ENCODE measurements at places on chromosomes 6 and 20.

DNA sequence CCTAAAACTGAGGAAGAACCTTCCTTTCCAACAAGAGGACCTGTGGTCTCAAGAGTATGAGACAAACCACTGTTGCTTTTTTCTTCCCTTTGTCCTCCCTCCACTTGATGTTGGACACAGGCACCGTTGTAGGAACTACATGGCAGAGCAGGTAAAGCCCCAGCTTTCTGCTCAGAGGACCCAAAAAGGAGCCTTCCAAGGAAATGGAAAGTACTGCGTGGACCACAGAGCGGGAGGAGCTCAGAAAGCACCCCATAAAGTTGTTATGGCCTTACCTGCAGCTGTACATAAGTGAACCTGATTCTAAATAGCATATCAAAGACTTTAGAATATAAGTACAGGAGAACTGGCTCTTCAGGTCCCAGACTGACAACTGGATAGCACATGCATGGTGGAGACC, 29.4 kb downstream of the TMEM74B start:
- DNase-seq, result no peak
- H3K36me3 ChIP-seq, result peaks cover 56% of the 10 kb centered on the region
- no peak overlapping the region for H3K4me3 ChIP-seq
- H3K4me1 ChIP-seq, result peaks cover 5% of the 10 kb centered on the region
- H3K27ac ChIP-seq, result no peak overlapping the region

- H3K27me3 ChIP-seq, result no peaks in the 10 kb centered on the region
- peaks cover 35% of the 10 kb centered on the region for H3K36me3 ChIP-seq
- no peak overlapping the region for H3K27ac ChIP-seq
Measured at GRCh38 chr6:137202078-137202477, 17.1 kb downstream of the IFNGR1 start.

- DNase-seq, result no peak
- H3K27ac ChIP-seq, result no peak overlapping the region
- no peak overlapping the region for H3K4me3 ChIP-seq
- H3K36me3 ChIP-seq, result no peaks in the 10 kb centered on the region
- no peaks in the 10 kb centered on the region for H3K4me1 ChIP-seq
Measured at GRCh38 chr6:154554491-154554890, 44.0 kb upstream of the CNKSR3 start.

GRCh38 chr20:35768731-35769664, 2.8 kb upstream of the PHF20 start:
- peaks cover 16% of the 10 kb centered on the region for H3K36me3 ChIP-seq
- no peaks in the 10 kb centered on the region for H3K27me3 ChIP-seq
- H3K4me1 ChIP-seq, result peaks cover 57% of the 10 kb centered on the region
- no peak overlapping the region for H3K4me3 ChIP-seq
- DNase-seq, result peak; percentile 81
- peak overlapping the region; percentile 100 for H3K27ac ChIP-seq

DNA sequence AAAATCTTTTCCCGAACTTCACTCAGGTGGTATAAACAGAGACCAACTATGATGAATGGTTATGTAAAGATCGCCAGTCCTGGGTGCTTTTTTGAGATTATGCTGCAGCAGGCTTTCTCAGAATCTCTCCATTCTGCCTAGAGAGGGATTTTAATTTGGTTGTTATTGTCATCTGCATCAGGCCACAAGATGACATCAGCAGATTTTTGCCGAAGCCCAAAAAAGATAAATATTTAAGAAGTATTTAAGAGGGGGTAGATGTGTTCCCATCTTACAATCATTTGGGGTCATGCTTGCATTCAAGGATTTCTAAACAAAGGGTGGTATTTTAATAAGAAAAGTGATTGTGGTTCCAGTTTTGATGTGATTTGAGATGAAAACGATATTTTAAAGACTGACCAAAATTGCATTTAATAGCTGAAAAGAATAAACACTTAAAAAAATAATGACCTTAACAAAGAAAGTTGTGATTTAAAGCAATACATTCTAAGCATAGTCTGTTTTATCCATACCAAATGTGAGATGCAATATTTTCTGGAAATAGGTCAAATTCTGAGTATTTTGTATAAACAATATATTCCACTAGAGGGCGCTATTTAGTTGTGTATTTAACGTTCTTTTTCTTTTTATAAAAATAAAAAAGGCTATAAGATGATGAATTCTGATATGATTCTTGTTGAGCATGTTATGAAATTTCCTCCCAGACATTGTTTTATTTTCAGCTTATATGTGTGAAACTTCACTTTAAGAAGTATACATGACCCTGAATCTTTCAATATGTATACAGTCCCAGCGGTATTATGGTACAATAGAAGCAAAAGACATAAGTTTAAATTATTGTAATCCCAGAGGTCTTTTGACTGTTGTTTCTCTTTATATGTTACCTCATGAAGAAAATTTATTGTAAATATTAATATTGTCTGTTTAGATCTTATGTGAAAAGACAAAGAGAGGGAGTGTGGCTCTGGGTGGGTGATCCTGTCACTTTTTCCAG, 51.0 kb upstream of the ZFP64 start:
- H3K4me3 ChIP-seq, result no peak overlapping the region
- H3K4me1 ChIP-seq, result no peaks in the 10 kb centered on the region
- H3K27me3 ChIP-seq, result peaks cover 4% of the 10 kb centered on the region
- no peak overlapping the region for H3K27ac ChIP-seq

DNA sequence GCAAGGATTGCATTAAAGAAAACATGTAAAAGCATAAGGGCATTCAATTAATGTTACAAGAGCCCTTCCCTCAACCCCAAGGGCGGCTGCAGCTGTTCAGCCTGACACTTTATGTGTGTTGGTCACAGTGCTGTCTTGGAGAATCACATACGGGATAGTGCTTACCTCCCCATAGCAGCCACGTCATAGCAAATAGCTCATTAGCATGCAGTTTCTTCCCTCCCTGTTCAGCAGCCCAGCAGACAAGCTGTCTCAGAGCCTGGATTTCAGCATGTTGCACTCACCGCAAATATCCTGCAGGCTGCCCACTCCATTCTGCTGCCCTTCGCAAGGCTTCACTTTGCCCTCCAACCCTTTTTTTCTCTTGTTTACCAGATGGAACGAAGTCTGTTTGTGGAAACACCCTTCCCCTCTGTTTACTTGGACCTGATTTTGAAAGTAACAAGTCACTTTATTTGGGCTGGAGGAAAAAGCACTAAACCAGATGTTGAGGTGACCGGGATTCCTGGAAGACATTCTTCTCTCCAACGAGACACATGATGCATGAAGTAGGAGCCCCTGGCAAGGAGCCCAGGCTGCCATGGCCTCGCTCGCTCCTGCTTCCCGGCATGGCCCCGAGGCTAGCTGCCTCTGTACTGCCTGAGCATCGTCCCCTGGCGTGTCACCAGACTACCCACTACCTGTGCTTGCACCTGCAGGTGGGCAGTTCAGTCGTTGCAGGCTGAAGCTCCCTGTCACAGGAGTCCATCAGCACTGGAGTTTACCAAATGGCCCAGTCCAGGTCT, 151.6 kb upstream of the GMDS start:
- H3K4me1 ChIP-seq, result no peaks in the 10 kb centered on the region
- H3K27ac ChIP-seq, result no peak overlapping the region

DNA sequence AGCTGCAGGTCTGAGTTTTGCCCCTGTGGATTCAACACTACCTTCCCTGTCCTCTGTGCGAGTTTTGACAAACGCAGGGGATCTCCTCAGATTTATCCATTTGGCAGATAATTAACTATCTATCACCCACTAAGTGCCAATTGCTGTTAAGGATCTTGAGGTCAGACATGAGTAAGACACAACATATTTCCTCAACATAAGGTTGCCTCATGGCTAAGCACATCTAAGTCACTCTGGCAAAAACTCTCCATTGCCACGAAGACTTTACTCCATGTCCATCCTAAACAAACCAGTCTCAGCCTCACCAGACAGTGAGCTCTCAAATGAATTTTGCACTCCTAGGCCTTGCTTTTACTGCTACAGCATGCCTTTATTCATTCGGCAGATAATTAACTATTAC, 408.4 kb downstream of the MAFB start:
- no peaks in the 10 kb centered on the region for H3K4me1 ChIP-seq
- peaks cover 3% of the 10 kb centered on the region for H3K27me3 ChIP-seq
- no peaks in the 10 kb centered on the region for H3K36me3 ChIP-seq
- H3K4me3 ChIP-seq, result no peak overlapping the region

DNA sequence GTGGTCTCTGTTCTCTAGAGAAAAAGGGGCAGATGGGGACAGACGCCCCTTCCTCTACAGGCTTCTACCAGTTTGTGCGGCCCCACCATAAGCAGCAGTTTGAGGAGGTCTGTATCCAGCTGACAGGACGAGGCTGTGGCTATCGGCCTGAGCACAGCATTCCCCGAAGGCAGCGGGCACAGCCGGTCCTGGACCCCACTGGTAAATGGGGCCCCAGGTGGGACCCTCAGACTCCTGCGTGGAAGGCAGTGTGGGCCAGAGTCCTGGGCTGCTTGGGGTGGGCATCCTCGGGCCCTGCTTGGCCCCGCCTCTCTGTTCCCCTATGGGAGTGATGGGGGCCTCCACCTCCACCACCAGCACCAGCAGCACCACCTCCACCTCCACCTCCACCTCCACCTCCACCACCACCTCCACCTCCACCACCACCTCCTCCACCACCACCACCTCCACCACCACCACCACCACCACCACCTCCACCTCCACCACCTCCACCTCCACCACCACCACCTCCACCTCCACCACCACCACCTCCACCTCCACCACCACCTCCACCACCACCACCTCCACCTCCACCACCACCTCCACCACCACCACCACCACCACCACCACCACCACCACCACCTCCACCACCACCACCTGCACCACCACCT, 3.2 kb upstream of the TNFRSF6B start:
- peak overlapping the region; percentile 49 for H3K4me3 ChIP-seq
- DNase-seq, result no peak
- peaks cover 15% of the 10 kb centered on the region for H3K36me3 ChIP-seq
- H3K27me3 ChIP-seq, result no peaks in the 10 kb centered on the region
- no peak overlapping the region for H3K27ac ChIP-seq
- H3K4me1 ChIP-seq, result peaks cover 14% of the 10 kb centered on the region

DNA sequence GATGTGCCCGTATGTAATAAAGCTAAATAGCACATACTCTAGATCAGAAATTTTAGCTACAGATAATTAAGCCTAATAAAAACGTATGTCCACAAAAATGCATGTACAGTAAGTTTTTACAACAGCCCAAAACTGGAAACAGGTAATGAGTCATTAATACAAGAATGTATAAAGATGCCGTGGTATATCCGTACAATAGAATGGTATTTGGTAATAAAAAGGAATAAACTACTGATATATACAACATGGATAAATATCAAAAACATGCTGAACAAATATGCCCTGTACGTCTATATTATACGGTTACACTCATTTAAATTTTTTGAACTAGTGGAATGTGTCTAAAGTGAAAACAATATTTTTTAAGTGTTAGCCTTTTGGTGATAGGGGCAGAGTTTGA, 128.2 kb upstream of the ADGRB3 start:
- H3K4me3 ChIP-seq, result no peak overlapping the region
- no peaks in the 10 kb centered on the region for H3K36me3 ChIP-seq
- no peak for DNase-seq
- H3K27me3 ChIP-seq, result no peaks in the 10 kb centered on the region
- no peak overlapping the region for H3K27ac ChIP-seq

- no peak for DNase-seq
- H3K27me3 ChIP-seq, result no peaks in the 10 kb centered on the region
- peaks cover 21% of the 10 kb centered on the region for H3K4me1 ChIP-seq
- H3K36me3 ChIP-seq, result no peaks in the 10 kb centered on the region
Measured at GRCh38 chr20:50436052-50436656, 74.0 kb upstream of the PTPN1 start.

DNA sequence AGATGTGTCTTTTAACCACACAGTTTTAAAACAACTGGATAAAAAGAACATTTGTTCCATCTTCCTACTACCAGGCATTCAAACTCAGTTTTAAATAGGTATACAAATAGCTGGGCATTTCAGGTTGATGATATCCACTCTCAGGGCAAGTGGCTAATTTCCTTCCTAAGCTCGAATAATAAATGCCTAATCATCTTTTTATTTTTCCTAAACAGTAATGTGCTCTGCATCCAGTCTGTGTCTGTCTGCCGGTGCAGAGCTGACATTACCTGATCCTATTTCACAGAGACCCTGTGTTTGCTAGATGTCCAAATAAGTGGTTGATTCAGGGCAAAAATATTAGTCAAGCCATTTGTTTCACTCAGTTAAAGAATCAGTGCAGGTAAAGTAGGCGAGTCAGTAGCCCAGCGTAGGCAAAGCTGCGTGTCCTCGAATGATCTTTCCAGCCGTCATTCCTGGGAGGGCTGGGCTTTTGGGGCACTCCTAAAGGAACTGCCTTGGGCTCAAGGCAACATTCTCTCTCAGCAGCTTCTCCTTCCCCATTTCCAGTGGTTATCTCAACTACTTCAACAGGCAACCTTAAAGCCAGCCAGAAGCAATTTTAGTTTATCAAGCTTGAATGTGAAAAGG, 74.2 kb upstream of the BMP2 start:
- no peaks in the 10 kb centered on the region for H3K4me1 ChIP-seq
- no peak for DNase-seq
- peaks cover under 1% of the 10 kb centered on the region for H3K27me3 ChIP-seq

- no peak overlapping the region for H3K27ac ChIP-seq
- no peaks in the 10 kb centered on the region for H3K27me3 ChIP-seq
- H3K4me1 ChIP-seq, result no peaks in the 10 kb centered on the region
- no peak overlapping the region for H3K4me3 ChIP-seq
Measured at GRCh38 chr6:121857551-121857950, 422.1 kb downstream of the GJA1 start.

GRCh38 chr6:33717934-33718455, 6.5 kb upstream of the UQCC2 start:
- no peaks in the 10 kb centered on the region for H3K36me3 ChIP-seq
- no peak overlapping the region for H3K27ac ChIP-seq
- no peaks in the 10 kb centered on the region for H3K4me1 ChIP-seq
- DNase-seq, result no peak
- no peaks in the 10 kb centered on the region for H3K27me3 ChIP-seq

GRCh38 chr6:16494793-16495192, 256.4 kb downstream of the GMPR start:
- H3K4me3 ChIP-seq, result no peak overlapping the region
- peaks cover 46% of the 10 kb centered on the region for H3K4me1 ChIP-seq
- DNase-seq, result no peak
- peaks cover 9% of the 10 kb centered on the region for H3K36me3 ChIP-seq
- H3K27me3 ChIP-seq, result no peaks in the 10 kb centered on the region
- no peak overlapping the region for H3K27ac ChIP-seq

DNA sequence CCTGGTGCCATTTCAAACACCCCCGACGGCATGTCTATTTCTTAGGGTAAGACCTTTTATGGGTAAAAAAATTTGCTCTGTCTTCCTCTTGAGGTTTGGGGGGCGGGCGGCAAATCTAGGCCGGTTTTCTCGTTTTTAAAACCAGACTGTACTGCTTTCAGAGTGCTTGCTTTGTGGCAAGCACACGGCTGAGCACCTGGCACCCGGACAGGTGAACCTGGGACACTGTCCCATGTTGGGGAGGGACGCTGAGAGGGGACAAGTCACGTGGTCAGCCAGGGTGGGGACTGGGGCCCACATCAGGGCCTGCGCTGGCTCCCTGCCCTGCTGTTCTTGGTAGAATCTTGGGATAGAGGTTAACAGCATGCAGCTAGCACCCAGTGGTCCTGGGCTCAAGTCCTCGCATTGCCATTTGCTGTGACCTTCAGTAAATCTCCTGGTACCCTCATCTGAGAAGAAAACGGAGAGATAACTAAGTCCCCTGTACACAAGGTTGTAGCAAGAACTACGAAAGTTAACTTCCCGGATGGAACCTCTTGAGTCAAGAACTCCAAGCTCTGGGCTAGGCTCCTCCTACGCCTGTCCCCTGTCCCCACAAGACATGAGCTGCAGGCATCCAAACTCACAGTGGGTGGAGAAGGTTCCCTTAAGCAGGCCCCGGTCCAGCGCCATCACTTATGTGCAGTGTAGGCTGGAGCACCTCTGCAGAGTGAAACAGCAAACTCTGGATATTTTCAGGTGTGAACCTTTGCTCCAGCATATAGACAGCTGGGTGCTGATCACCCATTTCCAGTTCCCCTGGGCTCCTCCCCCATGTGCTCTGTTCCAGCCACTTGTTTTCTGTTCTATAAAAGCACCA, 41.7 kb downstream of the PMEPA1 start:
- H3K27ac ChIP-seq, result no peak overlapping the region
- H3K4me1 ChIP-seq, result peaks cover 4% of the 10 kb centered on the region
- H3K27me3 ChIP-seq, result no peaks in the 10 kb centered on the region
- DNase-seq, result no peak
- H3K4me3 ChIP-seq, result no peak overlapping the region

Measured in activated CD4-positive, alpha-beta T cell treated with anti-CD3 and anti-CD28 coated beads for 36 hours (primary cell).